ENCODE measurements at places on chromosomes 6 and 20.

GRCh38 chr6:21586740-21587178 is 6.8 kb upstream of the SOX4 start:
- no peaks in the 10 kb centered on the region for H3K36me3 ChIP-seq
- no peak for DNase-seq
- peaks cover 17% of the 10 kb centered on the region for H3K4me1 ChIP-seq
- peak overlapping the region; percentile 80 for H3K4me3 ChIP-seq
- no peaks in the 10 kb centered on the region for H3K27me3 ChIP-seq

- no peak for DNase-seq
- no peaks in the 10 kb centered on the region for H3K27me3 ChIP-seq
- H3K27ac ChIP-seq = no peak overlapping the region
- H3K36me3 ChIP-seq = no peaks in the 10 kb centered on the region
These were observed 200.0 kb downstream of the ZMYND8 start for GRCh38 chr20:47156301-47157137.

GRCh38 chr6:121485359-121485811 is 49.9 kb downstream of the GJA1 start:
- H3K27ac ChIP-seq = peak overlapping the region; percentile 75
- H3K4me1 ChIP-seq = peaks cover 18% of the 10 kb centered on the region
- no peak for DNase-seq
- no peaks in the 10 kb centered on the region for H3K27me3 ChIP-seq

DNA sequence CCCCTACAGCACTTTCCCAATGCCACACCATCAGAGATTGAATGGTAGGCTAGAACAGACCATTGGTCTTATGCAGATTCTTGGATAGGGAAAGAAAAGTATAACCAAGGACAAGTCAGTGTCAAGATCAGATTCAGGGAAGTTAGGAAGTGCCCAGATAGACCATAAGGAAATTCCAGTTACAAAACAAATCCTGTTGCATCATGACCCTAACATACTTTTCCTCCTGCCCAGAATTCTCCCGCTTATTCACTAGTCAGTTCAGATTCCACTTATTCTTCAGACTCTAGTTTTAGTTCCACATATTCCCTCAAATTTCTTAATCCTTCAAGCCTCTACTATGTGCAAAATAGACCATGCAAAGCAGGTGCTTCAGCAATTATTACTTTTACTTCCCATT is 20.7 kb downstream of the METTL24 start:
- H3K4me3 ChIP-seq = no peak overlapping the region
- H3K27ac ChIP-seq = no peak overlapping the region
- no peak for DNase-seq
- no peaks in the 10 kb centered on the region for H3K36me3 ChIP-seq

GRCh38 chr20:50518270-50518721 is 8.1 kb downstream of the PTPN1 start:
- DNase-seq = no peak
- H3K36me3 ChIP-seq = no peaks in the 10 kb centered on the region
- H3K27ac ChIP-seq = no peak overlapping the region
- no peak overlapping the region for H3K4me3 ChIP-seq
- no peaks in the 10 kb centered on the region for H3K27me3 ChIP-seq

- no peak overlapping the region for H3K27ac ChIP-seq
- H3K4me1 ChIP-seq = peaks cover 48% of the 10 kb centered on the region
- DNase-seq = no peak
- H3K36me3 ChIP-seq = no peaks in the 10 kb centered on the region
- H3K4me3 ChIP-seq = no peak overlapping the region
These were observed 5.1 kb upstream of the TCEA2 start for GRCh38 chr20:64057628-64058498.

DNA sequence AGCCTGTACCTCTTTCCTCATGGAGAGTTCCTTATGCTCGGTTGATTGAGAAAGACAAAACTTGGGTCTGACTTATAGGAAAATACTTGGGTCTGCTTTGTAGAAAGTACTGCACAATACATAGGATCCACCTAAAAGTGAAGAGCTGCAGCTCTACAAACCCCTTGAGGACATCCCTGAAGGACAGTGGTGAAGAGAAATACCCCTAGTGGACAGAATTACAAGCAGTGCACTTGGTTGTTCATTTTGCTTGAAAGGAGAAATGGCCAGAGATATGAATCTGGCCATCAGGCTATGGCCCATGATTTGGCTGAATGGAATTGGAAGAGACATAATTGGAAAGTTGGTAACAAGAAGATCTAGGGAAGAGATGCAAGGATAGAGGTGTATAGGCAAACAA is 8.3 kb downstream of the CD24 start:
- H3K4me3 ChIP-seq = no peak overlapping the region
- no peaks in the 10 kb centered on the region for H3K27me3 ChIP-seq
- DNase-seq = no peak
- H3K36me3 ChIP-seq = no peaks in the 10 kb centered on the region
- H3K27ac ChIP-seq = no peak overlapping the region
- no peaks in the 10 kb centered on the region for H3K4me1 ChIP-seq

DNA sequence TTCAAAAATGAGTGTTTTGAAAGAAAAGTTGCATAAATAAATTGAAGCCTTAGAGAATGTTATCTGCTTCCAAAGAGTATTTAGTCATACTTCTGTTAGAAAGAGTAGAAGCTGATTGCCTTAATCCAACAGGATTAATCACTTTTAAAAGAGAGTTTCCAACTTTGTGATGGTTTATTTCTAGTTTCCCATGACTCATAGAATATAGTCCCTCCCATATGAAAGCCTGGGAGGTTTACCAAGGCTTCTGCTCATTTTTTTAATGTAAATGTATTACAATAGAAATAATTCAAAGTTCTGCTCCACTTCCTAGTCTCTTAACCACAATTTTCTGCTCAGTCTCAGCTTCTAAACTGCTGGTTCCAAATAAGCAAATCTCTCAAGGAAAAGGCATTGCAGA is 118.0 kb upstream of the IRAK1BP1 start:
- no peaks in the 10 kb centered on the region for H3K4me1 ChIP-seq
- H3K27me3 ChIP-seq = no peaks in the 10 kb centered on the region
- H3K27ac ChIP-seq = no peak overlapping the region
- no peak overlapping the region for H3K4me3 ChIP-seq
- no peak for DNase-seq
- H3K36me3 ChIP-seq = no peaks in the 10 kb centered on the region

- DNase-seq = no peak
- peaks cover 51% of the 10 kb centered on the region for H3K4me1 ChIP-seq
- no peaks in the 10 kb centered on the region for H3K27me3 ChIP-seq
- peaks cover 11% of the 10 kb centered on the region for H3K36me3 ChIP-seq
- H3K27ac ChIP-seq = no peak overlapping the region
These were observed 855 bp downstream of the BYSL start for GRCh38 chr6:41922154-41922553.

DNA sequence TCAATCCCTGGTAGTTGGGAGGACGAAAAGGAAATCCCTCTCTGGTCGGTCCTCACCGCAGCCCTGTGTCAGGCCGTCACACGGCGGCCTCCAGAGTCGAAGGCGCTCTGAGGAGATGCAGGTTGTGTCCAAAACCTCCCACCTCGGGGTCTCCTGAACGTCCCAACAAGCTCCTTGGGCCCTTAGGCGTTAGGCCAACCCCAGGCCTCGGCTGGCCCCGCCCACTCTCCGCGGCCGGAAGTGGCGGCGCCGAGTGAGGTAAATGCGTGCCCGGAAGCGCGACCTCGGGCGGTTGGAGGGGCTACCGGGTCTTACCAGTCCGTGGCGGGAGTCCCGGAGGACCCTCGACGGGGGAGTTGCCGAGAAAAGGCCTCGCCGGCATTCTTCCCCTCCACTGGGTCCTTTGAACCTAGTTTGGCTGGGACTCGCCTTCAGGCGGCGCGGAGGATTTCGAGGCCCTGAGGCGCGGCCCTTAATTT is at the start of gene TDRD6:
TSS of gene TDRD6 (plus strand) at position 267 of the 479 bp plus-strand sequence. CDS start 244 bp downstream, outside the sequence.
- no peak for DNase-seq
- no peaks in the 10 kb centered on the region for H3K4me1 ChIP-seq
- H3K27ac ChIP-seq = no peak within 1 kb of the TSS

GRCh38 chr6:86707545-86708120 is 229.7 kb upstream of the HTR1E start:
- no peak overlapping the region for H3K27ac ChIP-seq
- no peak overlapping the region for H3K4me3 ChIP-seq
- H3K4me1 ChIP-seq = no peaks in the 10 kb centered on the region
- DNase-seq = no peak
